ENCODE measurements at places on chromosomes 13 and 19.

DNA sequence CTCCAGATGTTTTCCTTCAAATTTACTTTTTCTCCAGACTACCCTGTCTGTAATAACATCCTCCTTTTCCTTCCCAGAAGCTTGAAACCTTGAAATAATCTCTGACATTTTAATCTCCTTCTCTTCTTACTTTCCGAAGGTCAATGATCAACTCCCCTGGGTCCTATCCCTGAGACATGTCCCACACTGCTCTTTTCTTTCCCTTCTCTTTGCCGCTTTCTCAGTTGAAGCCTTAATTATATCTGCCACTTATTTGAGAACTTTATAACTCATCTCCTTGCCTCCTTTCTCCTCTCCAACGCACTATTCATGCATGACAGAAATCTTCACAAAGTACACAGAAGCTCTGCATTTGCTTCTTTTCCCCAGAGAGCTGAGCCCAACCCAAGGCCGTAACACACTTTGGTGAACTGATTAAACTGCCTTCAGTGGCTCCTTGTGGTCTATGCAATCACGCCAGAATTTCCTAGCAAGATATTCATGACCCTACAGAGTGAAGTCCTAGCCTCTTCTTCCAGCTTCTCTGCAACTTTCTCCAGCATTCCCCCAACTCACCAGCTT, 9.2 kb upstream of the WASF3 start:
- DNase-seq, result no peak

DNA sequence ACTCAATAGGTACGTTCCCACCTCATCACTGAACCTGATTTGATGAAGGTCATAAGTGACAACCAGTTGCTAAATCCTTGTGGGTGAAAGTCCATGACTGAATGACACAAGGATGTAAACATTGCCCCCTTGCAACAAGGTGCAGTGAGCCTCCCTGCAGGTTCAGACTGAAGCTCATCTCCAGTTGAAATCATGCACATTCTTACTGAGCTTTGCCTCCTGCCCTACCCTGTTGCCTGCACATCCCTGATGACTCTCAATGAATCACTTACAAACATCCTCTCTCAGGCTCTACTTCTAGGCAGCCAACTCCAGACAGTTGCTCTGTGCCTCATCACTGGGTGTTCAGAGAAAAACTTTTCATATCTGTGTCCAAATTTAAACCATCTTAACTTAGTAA, 42.5 kb upstream of the ARGLU1 start:
- DNase-seq, result no peak

DNA sequence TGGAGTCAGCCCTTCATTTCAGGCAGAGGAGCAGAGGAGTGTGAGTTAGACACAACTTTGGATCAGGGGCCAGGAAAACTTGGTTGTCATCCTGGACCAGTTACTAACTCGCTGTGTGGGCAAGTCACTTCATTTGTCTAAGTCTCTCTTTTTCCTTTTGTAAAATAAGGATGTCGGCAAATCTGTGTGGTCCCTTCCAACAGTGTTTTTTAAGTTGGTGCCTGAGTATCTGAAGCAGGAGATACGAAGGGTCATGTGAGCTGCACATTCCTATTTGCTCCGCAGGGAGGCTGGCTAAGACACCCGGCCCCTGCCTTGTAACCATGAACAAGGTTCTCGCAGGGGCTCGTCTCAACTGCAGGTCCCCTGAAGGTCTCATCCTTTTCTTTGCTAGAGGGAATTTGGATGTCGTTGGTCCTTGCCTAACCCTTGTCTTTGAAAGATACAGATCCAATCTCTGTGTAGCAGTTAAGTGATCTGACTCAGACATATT, 64.3 kb downstream of the LRCH1 start:
- no peak for DNase-seq

- DNase-seq, result peak; percentile 76
Observed at GRCh38 chr19:45766296-45766868, 2.7 kb downstream of the SIX5 start.

GRCh38 chr19:16373532-16373931, 48.9 kb downstream of the KLF2 start:
- DNase-seq, result no peak

GRCh38 chr13:30730526-30730925, 4.8 kb upstream of the ALOX5AP start:
- DNase-seq, result peak; percentile 19

DNA sequence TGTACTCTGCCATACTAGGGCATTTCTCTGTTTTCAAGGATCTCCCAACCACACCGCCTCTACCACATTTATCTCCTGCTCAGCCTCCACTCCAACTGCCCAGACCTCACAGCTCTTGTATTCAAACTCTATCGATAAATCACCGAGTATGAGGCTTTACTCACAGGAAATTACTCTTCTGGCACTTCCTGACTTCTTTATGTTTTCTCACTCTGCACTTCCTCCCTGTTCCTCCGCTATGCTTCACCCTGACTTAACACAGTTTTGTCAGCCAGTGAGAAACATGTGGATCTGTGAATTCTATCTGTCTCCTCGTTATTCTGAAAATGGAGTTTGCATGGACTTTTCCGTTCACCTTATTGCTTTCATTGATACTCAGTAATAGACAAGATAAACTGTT, 2.6 kb upstream of the CARD8 start:
- no peak for DNase-seq

DNA sequence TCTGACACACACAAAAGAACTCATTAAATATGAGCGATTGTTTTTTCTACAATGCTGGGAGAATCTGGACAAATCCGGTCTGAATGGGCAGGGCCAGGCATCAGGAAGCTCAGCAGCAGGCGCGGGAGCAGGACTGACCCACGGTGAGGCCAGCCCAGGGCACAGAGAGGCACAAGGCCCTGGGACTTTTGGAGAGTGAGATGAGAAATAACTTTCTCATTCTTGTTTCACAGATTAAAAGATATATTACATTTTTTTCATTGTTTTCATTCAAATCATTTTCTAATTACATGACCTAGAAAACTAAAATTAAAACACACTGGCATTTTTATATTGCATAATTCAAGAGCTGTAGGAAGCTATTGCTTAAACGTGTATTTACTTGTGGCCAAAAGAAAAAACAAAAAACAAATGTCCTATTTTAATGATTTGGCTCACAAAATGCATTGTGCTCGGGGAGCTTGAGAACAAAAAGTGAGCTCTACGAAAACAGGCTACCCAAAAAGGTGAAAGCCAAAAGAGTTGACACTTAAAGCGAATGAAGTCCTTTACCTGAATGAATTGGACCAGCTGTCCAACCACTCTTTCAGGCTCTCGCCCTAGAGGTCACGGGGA, 133.1 kb downstream of the TNFRSF19 start:
- no peak for DNase-seq

DNA sequence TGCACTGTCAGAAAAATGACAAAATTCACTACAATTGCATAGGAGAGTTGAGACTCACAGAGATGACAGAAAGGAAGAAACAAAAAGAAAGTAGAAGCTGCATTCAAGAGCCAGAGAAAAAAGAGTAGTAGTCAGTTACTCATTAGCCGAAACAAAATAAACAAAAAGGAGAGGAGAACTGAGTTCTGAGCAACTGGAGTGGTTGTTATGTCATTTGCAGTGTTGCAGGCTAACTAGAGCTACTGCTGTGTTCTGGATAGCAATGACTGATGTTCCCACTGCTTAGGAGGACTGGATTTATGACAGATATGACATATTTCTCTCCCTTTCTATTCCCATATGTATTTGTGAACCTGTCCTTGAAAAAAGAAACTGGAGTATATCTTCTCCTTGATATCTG, 482.6 kb downstream of the RFC3 start:
- DNase-seq, result no peak

DNA sequence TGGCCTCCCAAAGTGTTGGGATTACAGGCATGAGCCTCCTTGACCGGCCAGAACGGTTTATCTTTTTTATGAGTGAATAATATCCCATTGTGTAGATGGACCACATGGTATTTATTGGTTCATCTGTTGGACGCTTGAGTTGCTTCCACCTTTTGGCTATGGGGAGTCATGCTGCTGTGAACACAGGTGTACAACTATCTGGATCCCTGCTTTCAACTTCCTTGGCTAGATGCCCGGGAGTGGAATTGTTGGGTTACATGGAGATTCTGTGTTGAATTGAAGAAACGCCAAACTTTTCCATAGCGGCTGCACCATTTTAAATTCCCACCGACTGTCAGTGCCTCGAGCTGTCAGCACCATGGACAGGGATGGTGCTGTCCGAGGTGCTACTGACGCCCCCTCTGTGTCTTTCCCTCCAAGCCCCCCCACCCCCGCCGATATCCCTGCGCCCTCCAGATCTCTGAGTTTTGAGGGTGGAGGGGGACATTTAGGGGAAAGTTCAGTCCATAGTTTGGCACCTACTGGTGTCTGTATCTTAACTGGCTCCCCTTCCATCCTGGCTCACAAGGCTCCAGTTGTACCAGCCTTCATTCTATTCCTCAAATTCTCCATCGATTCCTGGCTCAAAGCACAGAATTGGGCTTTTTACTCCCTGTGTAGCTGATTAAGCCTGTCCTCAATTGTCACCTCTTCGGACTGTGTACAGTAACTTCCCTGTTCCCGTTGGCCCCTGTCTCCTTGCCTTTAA, 27.3 kb downstream of the PNPLA6 start:
- DNase-seq, result peak; percentile 15

GRCh38 chr13:111506621-111507020, 186.2 kb downstream of the TEX29 start:
- DNase-seq, result no peak

GRCh38 chr19:40815223-40815622, 16.2 kb downstream of the EGLN2 start:
- DNase-seq, result no peak

DNA sequence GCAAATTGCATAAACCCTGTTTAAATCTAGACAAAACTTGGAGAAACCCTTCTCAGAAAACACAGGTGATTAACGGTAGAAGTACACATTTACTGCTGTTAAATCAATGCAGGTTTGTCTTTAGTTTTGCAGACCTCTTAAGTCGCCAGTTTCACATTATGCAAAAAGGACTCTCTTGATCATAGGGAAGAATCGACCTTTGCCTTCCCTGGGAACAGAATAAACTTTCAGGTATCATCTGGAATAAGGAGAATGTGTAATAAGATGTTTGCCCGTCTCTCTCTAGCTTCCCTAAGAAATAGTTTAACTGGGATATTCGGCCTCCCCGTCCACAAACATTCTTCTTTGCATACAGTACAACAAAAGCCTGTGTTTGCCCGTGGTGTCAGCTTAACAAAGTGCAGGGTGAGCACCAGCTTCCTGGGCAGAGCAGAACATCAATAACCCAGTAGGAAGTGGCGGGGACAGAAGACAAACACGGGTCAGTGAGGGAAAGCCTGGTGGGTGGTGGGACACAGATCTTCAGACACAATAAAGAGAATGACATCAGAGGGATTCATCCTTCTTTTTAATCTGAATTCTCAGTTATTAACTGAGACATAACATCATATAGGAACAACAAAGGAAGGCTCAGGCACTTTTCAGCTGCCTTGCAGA, 1077.7 kb upstream of the SLC10A2 start:
- peak; percentile 12 for DNase-seq

DNA sequence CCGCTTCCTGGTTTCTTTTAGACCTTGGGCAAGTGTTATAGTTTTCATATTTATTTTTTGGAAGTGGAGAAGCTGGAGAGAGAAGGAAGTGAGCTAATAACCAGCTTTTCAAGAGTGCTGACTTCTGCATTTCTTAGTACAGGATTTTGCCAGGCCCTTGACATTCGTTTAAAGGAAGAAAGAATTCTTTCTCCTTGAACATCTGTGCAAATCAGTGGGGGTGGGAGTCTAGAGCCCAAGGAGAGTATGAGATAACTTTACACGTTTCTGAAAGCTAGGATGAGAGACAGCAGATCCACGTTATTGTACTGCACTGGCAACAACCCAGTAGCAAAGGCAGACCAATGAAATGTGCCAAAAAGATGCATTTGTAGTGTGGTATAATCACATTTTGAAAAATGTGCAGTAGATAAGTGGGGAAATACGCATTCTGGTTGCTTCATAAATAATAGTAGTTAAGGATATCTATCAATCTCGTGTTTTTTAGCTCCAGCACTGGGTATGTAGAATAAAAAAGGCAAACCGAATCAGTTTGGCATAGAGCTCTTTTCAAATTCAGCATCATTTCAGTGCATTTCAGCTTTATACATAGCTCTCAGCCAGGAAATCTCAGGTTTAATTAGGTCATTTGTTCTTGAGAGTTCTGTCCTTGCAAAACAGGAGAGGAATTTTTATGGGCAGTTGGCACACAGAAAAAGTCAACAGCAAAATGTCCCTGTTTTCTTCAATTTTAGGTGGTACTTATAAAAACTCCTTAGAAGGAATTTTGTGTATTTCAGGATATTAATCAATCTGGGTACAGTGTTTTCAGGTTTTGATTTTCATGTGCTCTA, 4.3 kb downstream of the RNF113B start:
- no peak for DNase-seq

GRCh38 chr13:47628666-47629065, 372.4 kb downstream of the SUCLA2 start:
- no peak for DNase-seq

DNA sequence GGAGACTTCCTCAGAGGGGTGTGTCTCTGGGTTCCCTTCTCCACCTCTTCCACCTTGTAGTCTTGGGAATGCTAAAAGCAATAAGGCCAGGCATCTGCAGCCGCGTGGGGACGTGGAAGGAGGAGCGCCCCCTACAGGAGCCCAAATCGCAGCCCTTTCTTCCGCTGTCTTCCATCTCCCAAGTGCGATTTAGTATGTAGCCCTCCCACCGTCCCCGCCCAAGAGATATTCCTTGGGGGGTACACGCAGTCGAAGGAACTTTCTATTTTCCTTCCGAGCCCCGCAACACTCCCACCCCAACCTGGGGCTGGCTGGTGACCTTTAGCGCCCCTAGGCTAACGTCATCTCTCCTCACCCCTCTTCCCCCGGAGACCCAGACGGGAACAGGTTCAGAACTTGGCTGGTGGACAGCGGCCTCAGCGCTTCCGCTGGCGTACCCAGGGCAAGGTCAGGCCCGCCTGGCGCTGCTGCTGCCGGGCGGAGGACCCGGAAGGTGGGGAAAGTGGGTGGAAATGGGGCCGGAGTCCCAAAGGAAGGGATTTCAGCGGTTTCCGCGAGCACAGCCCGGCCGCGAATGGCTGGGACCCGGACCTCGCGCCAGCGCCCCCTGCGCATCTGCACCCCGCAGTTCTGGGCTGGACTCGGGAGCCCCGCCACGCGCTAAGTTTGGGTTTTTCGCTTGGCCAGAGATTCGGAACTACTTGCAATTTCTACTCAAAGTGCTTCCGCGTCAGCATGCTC, 2.1 kb upstream of the PCDH8 start:
- peak; percentile 65 for DNase-seq

GRCh38 chr13:46121597-46122163, 16.8 kb upstream of the CPB2 start:
- no peak for DNase-seq

GRCh38 chr13:44352671-44353070, 21.0 kb upstream of the SERP2 start:
- DNase-seq, result no peak
